ENCODE measurements at places on chromosomes 7 and 10.

DNA sequence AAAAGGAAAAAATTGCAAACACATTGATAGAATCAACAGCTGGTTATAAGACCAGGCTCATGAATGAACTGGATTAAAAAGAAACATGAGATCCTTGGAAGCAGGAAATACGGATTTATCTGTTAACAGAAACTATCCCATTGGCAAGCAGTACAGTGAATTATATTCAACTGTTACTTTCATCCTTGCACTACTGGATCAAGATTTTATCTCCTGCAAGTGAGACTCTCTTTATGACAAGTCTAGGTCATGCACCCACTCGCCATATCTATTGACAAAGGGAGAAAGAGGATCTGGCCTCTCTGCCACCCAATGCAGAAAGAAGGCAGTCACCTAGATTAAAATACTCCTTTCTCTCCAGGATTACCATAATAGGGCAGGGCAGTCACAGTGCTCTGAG, 41.4 kb downstream of the CSTF2T start:
- no peak for DNase-seq

DNA sequence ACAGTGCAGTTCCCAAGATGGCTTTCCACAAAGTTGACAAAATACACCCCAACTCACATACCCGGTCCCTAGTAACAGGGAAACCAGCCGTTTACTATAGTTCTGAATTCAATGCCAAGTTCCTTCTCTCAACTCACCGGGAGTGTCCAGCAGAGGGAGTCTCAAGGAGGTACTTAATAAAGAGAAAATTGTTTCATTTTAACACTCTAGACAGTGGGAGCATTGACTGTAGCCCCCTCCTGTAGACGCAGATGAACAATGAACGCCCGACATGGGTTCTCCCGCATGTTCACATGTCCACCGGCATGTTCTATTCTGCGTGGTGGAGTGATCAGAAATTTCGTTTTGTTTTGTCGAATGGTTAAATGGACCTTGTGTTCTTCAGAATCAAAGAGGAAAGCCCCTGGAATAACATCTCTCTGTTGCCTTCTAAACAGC, 1.9 kb downstream of the HIPK2 start:
- peak; percentile 61 for DNase-seq

DNA sequence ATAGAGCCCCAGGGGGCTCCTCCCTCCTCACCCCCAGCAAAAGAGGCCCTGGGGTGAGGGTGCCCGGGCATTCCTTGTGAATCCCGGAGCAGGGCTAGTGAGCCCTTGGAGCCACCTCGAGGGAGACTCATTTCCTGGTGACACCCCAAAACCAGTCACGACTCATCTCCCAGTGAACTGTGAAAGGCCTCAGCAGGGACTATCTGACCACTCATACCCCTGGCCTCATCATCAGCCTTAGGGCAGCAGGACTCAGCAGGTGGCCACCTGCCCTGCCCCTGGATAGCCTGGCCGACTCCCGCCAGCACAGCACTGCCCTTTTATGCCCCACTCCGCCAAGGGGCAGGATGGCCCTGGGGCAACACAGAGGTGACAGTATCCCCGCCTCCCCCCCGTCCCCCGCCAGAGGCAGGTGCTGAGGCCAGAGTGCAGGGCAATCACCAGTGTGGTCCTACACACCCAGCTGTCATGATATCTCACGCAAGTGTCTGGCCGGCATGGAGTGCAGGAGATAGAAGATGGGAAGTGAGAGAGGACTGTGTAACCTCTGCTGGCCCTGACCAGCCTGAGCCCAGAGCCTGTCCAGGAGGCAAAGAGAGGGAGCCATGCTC, 3.2 kb downstream of the SNCG start:
- DNase-seq = no peak

DNA sequence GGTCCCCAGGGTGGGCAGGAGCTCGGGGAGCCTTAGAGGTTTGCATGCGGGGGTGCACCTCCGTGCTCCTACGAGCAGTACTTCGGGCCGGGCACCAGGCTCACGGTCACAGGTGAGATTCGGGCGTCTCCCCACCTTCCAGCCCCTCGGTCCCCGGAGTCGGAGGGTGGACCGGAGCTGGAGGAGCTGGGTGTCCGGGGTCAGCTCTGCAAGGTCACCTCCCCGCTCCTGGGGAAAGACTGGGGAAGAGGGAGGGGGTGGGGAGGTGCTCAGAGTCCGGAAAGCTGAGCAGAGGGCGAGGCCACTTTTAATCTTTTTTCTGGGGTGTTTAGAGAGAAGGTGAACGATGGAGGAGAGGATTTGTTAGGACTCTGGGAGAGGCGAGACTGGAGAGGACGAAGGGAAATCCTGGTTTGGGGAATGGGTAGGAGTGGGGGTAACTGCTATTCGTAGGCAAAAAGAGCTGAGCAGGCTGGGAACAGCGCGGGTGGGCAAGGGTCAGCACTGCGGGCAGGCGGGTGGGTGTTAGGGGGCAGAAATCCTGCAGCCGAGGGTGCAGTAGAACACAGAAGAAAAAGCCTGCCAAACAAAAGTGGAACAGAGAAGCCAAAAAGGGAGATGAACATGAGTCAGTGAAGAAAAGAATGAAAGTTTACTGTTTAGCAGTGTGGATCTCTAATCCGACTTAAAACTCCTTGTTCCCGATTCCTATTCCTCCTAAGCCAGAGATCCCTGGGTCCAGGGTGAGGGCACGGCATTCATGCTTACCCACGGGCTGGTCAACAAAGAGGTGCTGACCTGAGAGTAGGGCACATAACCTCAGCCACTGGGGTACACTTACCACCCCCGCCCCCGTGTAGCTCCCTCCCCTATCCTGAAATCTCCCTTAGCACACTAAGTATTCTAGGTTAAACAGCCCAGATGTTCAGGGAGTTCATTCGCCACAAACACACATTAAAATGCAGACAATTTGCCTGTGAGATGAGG, 26.9 kb downstream of the PRSS2 start:
- DNase-seq = no peak

GRCh38 chr7:106918991-106919390, 53.9 kb downstream of the PIK3CG start:
- DNase-seq = no peak

DNA sequence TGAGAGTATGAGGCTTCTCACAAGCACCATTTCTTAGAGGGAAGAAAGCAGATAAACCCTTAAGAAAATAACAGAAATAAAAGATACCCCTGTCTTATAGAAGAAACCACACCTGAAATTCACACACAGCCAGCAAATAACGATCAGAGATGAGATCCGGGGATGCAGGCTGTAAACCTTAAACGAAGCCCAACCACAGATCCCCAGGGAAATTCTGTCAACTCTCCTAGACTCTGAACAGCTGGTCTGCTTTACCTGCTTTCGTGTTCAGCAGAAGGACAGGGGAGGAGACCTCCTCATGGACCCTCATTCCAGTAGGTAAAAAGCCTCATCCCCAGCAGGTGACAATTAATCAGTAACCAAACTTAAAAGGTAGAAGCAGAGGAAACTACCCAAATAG, 45.0 kb downstream of the VOPP1 start:
- DNase-seq = no peak

- no peak for DNase-seq
Measured at GRCh38 chr10:22581461-22581860, 132.9 kb downstream of the PIP4K2A start.

DNA sequence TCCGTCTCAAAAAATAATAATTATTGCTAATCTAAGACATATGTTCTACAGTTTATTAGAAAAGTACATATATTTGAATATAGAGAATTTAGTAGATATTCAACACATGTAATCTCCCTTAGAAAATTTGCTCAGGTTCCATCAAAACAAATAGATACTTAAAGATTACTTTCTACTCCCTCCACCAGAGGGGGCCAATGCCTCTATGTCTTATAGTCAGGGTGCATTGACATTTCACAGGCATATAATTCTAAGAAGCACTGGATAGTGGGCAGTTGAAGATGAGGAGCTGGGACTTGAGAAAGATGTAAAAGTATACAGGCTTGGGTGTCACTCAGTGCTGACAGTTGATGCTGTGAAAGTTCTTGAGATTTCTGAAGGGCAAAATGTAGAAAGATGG, 301.6 kb upstream of the HPS1 start:
- DNase-seq = peak; percentile 5

DNA sequence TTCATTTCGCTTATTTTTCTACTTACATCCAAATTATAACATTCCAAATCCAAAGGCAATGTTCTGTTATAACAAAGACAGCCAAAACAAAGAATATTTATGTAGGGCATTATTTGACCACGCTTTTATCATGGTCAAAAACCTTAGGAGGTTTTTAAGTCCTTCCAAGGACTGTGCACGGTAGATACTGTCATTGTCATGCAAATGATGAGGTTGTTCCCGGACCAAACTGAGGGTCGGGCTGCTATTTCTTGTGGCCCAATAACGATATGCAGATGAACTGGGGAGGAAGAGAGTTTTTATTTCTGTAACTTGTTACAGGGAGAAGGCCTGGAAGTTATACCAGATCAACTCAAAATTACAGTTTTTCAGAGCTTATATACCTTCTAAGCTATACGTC, 56.6 kb upstream of the STEAP4 start:
- DNase-seq = no peak
